ENCODE measurements at places on chromosomes 16 and 17.

GRCh38 chr17:32659419-32659842 lies 172.6 kb downstream of the CDK5R1 start:
- peak; percentile 47 for DNase-seq

- DNase-seq = peak; percentile 42
Measured at GRCh38 chr17:19021622-19022083, 17.1 kb upstream of the FAM83G start.

DNA sequence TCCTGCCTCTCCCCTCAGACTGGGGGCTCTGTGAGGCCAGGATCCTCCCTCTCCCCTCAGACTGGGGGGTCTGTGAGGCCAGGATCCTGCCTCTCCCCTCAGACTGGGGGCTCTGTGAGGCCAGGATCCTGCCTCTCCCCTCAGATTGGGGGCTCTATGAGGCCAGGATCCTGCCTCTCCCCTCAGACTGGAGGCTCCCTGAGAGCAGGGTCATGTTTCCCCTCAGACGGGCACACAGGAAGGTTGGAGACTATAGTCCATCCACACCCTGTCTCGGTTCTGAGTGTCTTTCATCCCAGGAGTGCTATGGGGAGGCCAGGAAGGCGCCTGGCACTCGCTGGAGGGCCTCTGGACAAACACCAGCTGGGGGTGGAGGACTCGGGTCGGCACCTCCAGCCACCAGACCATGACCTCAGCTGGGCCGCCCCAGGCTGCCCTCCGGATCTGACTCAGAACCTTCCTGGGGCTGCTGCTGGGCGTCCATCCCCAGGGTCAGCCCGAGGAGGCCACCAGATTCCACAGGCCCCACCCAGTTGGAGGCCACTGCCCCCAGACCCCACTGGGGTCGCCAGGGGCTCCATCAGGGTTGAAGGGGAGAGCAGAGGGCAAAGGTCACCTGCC lies 21.9 kb upstream of the DLX4 start:
- no peak for DNase-seq

DNA sequence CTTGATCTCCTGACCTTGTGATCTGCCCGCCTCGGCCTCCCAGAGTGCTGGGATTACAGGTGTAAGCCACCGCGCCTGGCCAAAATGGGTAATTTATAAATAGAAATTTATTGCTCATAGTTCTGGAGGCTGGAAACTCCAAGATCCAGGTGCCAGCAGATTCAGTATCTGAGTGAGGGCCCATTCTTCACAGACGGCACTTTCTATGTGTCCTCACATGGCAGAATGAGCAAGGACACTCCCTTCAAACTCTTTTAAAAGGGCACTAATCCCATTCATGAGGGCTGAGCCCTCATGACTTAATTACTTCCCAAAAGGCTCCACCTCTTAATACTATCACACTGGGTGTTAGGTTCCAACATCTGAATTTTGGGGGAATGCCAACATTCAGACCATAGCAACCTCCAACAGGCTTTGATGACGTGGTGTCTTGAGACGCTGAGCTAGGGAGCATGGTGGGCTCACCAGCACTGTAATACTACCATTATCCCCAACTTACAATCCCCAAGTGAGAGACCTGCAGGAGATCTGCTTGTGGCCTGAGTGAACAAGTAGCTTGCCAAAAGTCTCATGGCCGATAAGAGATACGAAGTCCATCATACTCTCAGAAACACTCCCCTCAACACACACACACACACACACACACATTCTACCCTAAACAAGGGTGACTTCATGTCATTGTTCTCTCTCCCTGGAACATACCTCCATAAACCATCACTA lies 8.5 kb downstream of the CMTM4 start:
- no peak for DNase-seq

DNA sequence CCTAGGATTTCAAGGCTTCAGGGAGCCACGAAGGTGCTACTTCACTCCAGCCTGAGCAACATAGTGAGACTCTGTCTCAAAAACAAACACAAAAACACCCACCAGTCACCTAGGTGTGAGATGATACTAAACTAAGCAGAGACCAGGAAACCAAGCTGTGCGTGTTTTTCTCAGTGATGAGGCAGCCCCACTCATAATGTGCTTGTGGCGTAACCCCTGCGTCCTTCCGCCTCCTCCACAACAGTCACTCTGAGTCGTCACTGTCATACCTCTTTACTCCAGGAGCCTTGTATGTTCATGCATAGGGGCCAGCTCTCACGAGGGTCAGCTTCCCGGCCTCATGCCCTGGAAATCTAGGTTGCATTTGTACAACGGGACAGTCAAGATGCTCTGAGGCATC lies 31.1 kb upstream of the SLC47A1 start:
- DNase-seq = no peak

DNA sequence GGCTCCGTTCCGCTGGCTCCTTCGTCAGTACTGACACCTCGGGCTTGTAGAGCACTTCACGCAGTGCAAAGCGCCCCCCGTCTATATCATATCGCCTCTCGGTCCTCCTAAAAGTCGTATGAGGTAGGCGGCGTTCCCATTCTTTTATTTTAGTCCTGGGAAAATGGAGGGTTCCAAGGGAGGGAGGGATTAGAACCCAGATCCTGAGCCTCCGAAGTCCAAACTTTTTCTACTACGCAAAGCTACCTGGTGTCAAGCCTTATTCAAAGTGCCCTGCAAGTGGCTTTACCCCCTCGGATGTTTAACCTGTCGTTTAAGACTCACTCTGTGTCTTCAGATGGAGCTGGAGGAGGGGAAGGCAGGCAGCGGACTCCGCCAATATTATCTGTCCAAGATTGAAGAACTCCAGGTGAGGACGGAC lies 348 bp upstream of the FTSJ3 start:
- DNase-seq = no peak

DNA sequence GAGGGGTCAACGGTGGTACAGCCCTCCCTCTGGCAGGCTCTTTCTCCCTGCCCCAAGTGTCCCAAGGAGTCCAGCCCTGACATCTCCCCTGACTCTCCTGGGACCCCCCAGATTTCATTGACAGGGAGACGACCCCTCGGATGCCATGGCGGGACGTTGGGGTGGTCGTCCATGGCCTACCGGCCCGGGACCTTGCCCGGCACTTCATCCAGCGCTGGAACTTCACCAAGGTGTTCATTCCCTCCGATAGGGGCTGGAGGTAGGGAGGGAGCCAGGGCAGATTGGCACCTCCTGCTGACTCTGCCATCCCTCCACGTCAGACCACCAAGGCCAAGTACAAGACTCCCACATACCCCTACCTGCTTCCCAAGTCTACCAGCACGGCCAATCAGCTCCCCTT lies 9.9 kb downstream of the PLD2 start:
- no peak for DNase-seq

GRCh38 chr16:10242097-10242496 lies 59.9 kb upstream of the GRIN2A start:
- no peak for DNase-seq

DNA sequence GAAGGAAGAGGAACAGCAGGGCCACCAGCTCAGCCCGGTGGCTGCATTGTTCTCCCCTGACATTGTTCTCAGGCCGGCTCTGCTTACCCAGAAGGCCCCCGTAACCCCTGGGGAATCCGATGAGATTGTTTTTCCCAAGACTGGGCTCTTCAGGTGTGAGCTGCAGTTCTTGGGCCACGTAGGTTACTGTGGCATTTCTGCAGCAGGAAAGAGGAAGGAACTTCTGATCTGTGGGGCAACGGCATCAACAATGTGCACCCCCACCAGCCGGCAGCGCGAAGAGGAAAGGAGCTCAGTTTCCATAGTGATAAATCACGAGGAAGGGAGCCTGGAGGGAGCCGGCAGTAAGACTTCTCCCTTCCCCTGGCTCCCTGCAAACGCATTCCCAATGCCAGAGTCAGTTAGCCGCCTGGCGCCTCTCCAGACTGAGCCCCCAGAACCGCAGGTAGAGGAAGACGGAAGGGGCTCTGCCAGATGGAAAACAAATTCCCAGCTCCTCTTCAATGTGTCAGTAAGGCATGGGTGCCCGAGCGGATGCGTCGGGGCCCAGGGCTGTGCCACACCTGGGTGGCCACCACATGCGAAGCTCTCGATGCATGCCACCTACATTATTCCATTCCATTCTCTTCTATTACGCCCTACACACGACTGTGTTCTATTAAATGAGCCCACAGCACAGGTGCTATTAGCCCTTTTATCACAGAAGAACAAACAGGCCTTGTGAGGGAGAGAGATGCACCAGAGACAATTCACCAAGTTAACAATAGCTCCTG lies 21.5 kb upstream of the PECAM1 start:
- no peak for DNase-seq

- no peak for DNase-seq
Measured at GRCh38 chr17:60043846-60044245, 34.9 kb downstream of the HEATR6 start.

DNA sequence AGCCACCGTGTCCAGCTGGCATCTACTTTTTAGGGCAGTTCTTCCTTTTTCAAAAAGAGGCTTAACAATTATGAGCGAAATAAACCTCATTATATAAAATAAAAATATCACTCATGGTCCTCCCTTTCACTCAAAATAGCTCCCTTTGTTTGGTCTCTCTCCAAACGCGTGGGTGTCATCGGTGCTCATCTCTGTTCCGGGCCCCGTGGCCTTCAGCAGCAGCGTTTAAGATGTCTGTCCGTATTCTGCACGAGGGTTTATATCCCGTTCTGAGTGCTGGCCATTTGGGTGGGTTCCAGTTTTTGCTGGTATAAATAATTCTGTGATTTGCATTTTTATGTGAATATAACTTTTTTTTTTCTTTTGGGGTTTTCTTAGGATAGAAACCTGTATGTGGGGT lies 33.4 kb downstream of the PRMT7 start:
- DNase-seq = no peak

DNA sequence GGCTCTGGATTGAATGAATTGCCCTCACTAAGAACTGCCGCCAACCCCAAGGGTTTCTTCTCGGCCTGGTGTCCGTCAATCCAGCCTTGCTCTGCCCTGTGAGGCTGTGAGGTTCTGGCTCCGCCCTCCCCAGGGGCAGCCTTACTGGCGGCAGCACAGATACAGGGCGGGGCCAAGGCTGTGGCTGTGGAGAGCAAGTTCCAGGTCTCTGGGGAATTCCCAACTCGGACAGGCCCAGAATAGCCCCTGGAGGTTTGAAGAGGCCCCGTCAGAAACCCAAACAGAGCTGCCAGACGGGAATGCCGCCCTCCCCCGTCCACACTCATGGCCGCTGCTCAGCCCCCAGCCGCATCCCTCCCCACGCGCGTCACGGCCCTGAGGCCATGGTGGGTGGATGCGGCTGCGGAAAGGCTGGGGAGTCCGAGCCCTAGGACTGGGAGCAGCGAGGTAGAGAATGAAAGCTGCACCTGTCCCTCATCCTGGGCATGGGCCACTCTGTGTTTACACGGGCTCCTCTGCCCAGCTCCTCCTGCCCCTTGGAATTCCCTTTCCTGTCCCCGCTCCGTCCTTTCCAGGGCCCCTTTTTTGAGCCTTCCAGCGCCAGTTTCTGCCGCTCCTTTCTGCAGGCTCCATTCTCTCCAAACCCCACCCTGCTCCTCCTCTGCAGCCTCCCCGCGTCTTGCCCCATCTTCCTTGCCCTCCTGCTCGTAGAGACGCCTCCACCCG lies 660 bp upstream of the PRRT2 start:
- DNase-seq = peak; percentile 54

GRCh38 chr16:29025218-29025617 lies 40.4 kb downstream of the LAT start:
- DNase-seq = peak; percentile 23

- peak; percentile 69 for DNase-seq
Measured at GRCh38 chr17:29760279-29761039, 137.7 kb upstream of the CORO6 start.

DNA sequence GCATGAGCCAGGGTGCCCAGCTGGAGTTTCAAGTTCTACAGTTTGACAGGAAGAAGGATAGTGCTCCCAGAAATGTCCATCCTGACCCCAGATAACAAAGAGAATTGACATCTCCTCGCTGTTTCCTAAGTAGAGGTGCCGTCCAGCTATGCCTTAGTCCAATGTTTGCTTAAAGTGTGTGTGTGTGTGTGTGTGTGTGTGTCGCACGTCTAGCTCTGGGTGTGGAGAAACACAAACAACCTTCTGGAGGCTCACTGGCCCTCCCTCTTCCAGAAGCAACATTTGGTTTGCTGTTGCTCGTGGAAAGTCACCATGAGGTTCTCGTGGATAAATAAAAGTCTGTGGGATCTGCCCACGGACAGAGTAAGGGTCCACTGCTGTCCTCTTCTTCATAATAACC lies 22.1 kb downstream of the EMP2 start:
- no peak for DNase-seq

DNA sequence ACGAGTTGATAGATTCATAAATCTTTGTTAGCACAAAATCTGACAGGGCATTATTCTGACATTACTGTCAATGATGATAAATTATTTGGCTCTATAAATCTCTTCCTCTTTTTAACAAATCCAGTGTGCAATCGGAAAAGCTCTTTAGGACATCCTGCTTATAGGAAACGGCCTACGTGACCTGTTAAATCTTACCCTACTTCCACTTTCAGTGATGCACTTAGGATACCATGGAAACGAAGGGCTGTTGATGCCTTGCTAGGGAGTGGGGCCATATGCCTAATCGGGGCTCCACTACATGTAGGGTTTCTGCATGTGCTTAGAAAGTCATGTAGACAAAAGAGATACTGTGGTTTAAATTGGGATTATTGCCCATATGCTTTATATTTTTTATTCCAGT lies 27.2 kb downstream of the ZNF594 start:
- no peak for DNase-seq

DNA sequence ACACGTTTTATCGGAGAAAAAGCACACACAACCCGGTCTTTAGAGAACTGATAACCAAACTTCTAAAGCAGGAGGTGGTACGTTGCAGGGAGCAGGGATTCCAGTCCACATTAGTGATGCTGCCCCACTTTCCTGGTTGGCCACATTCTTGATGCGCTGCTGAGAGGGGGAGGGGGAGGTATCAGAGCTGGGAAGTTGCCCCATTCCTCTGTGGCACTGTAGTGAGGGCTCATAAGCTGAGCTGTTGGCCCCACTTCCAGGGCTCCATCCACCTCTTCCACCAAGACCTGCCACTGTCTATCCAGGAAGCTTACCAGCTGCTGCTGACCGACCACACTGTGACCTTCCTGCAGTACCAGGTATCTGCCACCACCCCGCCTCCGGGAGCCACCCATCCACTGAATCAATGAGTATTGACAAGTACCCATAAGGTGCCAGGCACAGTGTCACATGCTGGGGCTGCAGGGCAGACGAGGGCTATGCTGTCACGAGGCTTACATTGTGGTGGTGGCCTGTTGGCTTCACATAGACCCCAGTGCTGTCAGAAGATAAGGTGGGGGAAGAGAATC lies 1.1 kb downstream of the TSEN54 start:
- DNase-seq = no peak

DNA sequence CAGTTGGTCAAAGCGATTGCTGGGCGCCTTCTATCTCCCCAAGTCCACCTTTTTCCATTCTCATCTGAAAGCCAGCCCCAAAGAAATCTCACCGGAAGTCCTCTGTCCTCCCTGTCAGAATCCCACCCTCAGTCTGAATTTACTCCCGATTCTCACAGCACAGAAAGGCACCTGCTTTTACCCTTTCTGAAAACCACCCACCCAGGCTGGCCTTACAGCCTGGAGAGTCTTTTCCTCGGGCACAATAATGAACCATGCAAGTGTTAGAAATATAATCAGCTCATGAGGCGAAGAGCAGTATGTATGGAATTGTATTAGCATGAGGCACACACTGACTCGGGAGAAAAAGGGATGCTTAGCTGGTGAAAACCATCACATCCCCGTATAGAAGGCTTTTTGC lies 1.2 kb upstream of the ZFHX3 start:
- no peak for DNase-seq

GRCh38 chr16:50765861-50766260 lies 24.0 kb downstream of the CYLD start:
- no peak for DNase-seq

GRCh38 chr16:62620275-62620674 lies 584.0 kb upstream of the CDH8 start:
- no peak for DNase-seq

All from naive thymus-derived CD8-positive, alpha-beta T cell (primary cell).